Activated T-cell treated with anti-CD3 and anti-CD28 coated beads for 4 hours (primary cell): ENCODE measurements at places on chromosomes 16 and 17.

DNA sequence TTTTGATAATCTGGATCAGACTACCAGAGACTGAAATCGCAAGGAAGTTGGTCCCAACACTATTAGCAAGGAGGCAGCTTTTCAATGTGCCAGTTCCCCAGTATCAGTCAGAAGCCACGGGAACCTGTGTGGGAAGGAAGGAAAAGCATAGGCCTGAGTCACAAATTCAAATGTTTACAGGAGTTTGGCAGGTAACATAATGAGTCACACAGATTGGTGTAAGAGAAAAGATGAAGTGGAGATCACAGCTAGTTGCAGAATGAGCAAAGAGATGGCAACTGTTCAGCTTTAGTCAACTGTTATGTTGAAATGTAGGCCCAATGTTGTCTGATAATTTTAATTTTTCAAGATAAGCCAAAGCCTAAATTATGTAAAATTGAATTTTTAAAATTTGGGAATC lies 28.1 kb upstream of the ITGA2B start:
- DNase-seq, result no peak

DNA sequence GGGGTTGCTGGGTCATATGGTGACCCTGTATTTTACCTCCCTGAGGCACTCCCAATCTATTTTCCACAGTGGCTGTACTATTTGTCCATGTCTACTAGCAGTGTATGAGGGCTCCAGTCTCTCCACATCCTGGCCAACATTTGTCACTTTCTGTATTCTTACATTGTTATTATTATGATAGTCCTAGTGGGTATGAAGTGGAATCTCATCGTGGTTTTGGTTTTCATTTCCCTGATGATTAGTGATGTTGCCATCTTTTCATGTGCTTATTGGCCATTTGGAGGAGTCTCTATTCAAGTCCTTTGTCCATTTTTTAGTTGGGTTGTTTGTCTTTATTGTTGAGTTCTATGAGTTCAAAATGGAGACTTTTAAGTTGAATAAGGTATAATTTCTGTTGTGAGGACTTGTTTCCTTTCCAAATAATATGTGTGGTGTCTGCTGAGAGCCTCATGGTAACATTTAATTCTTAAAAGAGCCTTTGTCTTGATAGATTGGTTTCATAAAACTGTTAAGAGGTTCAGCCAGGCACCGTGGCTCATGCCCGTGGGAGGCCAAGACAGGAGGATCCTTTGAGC lies 108.2 kb downstream of the RPTOR start:
- DNase-seq, result no peak

DNA sequence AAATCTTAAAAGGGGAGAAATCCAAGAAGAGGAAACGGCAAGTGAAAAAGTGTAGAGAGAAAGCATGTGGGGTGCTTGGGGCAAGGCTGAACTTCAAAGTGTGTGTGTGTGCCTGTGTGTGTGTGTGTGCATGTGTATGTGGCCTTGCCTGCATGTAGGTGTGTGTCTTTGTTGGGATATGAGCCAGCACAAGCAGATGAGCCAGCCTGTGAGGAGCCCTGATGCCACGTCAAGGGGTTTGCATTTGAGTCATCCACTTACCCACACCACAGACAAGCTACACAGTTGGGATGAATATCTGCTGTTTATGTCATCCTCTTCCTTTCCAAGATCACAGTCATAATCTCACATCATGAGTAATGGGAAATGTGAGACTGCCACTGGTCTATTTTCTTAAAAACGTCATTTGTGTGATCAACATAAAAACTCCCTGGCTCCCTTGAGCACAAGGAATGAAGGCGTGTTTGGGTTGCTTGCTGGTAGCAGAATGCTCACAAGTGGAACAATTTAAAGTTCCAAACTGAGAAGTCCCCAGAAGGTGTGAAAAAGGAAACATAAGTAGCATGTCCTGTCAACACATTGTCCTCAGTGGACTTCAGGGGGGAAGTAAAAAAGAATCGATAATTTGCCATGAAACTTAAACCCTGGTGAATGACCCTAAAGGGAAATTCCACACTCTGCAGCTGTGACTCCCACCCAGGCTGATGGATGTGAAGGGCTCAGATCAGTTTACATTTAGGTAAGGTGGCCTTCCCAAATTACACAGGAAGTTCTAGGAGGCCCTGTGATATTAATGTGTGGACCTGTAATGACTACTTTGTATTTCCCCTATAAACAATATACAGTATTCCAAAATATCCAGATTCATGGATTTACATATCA lies 14.7 kb downstream of the KCTD19 start:
- peak; percentile 43 for DNase-seq

DNA sequence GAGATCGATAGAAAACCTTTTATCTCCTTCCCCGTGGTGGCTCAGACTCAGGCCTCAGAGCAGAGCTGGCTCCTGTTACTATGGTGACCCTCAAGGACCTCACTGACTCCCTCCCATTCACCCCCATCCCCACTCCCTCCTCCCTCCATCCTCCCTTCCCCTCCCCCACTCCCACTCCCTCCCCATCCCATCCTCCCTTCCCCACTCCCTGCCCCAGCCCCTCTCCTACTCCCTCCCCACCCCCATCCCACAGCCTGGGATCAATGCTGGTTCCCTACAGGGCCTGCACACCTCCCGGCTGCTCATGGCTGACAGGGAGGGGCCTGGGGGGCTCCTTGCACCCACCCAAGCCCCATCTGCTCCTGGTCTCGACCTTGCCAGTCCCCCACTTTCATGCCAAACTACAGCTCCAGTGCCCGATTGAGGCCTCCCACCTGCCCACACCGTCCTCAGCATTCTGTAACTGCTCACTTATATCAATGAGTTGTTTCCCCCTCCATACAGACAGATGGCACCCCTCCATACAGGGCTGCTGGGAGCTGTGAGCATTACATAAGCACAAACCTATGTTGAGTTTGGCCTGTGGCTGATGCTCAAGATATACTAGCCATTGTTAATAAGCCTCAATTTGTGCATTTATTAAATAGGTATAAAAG lies 11.6 kb upstream of the RAI1 start:
- no peak for DNase-seq

DNA sequence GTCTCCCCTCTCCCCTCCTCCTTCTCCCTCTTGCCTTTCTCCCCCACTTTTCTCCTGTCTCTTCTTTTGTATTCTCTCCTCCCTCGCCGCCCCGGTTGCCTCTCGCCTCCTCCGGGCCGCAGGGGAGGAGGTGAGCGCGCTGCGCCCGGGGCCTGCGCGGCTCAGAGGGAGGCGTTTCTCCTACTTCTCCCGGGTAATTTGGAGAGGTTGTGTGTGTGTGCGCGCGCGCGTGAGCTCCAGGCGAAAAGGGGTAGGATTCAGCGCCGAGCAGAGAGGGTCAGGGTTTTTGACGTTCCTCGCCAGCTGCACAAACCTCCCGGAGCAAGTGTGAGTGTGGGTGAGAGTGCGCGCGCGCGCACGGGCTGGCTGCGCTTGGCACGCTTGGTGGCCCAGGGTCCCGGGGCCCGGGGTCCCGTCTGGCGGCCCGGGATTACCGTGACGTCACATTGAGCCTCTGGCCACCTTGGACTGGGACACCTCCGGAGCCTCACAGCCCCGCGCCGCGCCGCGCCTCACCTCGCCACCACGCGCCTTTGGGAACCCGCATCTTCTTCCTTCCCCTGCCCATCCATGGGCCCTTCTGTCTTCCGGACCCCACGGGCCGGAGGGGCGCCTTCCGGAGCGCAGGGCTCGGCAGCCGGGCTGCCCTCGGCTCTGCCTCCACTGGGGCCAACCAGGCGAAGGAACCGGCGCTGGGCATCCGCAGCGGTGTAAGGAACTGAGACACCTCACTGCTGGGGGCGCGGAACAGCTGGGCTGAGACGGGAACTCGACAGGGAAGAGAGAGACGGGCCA lies 479 bp downstream of the IRX6 start:
- DNase-seq, result no peak
